PC-9 (cell line): ENCODE measurements at places on chromosomes 11 and 22.
A peak's percentile ranks its signal among the peaks of the same experiment; 100 is the strongest.

- H3K4me3 ChIP-seq, result no peak overlapping the region
- no peak overlapping the region for H3K27ac ChIP-seq
- H3K27me3 ChIP-seq, result no peaks in the 10 kb centered on the region
- no peaks in the 10 kb centered on the region for H3K36me3 ChIP-seq
- H3K4me1 ChIP-seq, result peaks cover 27% of the 10 kb centered on the region
These were observed 44.9 kb downstream of the CSTPP1 start for GRCh38 chr11:46981436-46981835.

GRCh38 chr11:518463-519202 lies 11.6 kb upstream of the RNH1 start:
- no peaks in the 10 kb centered on the region for H3K4me1 ChIP-seq
- H3K27me3 ChIP-seq, result no peaks in the 10 kb centered on the region
- peak overlapping the region; percentile 71 for H3K27ac ChIP-seq
- DNase-seq, result peak; percentile 88
- H3K36me3 ChIP-seq, result no peaks in the 10 kb centered on the region
- H3K4me3 ChIP-seq, result peak overlapping the region; percentile 32; the same call in 1 of the 2 replicates

DNA sequence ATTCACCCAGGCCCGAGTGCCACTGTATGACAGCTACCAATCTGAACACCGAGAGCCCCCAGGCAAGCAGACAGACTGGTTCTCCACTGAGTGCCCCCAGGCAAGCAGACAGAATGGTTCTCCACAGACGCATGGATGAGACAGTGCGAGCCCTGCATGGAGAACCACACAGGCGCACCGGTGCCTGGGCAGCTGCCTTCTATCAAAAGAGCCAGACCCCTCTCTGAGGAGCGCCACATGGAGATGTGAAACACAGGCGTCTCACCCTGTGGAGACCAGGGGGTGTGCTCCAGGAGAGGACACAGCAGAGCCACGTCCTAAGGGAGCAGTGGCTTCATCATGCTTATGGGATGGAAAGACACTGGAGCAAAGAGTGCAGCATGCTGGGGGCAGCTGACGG lies 94.5 kb upstream of the BID start:
- no peaks in the 10 kb centered on the region for H3K4me1 ChIP-seq
- H3K27ac ChIP-seq, result no peak overlapping the region
- H3K27me3 ChIP-seq, result no peaks in the 10 kb centered on the region
- no peaks in the 10 kb centered on the region for H3K36me3 ChIP-seq
- DNase-seq, result no peak
- no peak overlapping the region for H3K4me3 ChIP-seq

DNA sequence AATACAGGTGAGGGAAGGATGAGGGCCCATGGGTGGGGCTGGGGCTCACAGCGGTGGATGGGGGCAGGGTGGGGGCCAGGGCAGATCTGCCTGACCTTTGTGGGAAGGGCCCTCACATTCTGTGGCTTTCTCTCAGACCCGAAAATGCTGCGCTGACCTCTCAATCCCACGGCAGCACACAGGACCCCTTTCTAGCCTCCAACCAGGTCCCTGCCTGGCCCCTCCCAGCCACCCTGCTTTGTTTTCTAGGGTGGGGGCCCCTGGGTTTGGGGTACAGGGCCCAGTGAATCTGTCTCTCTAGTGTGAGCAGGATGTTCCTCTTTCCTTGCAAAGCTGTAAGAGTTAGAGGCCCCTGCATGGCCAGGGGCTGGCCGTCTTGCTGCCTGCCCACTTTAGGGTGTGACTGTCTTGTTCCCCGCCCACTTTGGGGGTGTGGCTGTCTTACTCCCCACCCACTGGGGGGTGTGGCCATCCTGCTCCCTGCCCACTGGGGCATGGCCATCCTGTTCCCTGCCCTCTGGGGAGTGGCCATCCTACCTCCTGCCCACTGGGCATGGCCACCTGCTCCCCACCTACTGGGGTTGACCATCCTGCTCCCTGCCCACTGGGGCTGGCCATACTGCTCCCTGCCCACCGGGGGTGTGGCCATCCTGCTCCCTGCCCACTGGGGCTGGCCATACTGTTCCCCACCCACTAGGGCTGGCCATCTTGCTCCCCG lies 11.5 kb downstream of the PARVG start:
- no peak overlapping the region for H3K27ac ChIP-seq
- H3K4me3 ChIP-seq, result no peak overlapping the region
- no peaks in the 10 kb centered on the region for H3K36me3 ChIP-seq
- H3K27me3 ChIP-seq, result peaks cover 48% of the 10 kb centered on the region
- peaks cover 26% of the 10 kb centered on the region for H3K4me1 ChIP-seq

DNA sequence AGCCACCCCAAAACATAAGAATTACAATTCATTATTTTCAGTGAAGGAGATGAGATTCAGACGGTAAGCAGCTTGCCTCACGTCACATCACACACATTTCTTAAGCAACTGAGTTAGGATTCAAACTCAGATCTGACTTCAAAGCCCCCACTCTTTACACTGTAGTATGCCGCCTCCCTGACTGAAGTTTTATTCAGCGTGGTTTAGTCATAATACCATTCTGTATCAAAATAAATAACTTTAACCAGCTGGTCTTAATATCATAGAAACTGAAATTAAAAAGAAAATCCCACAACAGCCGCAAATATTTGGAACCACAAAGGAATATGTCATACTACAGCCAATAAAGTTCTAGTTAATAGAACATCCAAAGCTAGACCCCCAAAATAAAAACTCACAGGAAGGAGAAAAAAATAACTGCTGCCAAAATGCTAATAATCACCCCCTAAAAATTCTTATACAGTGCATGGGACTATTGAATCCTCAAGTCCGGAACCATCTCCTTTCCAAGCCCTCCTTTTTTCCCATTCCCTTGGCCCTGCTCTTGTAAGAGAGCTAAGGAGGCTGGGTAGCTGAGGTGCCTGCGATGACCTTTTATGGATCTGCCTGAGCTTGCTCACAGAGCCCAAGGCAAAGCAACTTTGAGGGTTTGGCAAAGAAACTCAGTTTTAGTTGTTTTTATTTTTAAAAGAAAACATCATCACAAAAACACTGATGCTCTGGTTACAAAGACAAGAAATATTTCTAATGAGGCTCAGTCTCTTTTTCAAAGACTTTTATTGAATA lies 334.5 kb downstream of the TTC28 start:
- H3K4me3 ChIP-seq, result no peak overlapping the region
- H3K36me3 ChIP-seq, result no peaks in the 10 kb centered on the region
- no peaks in the 10 kb centered on the region for H3K4me1 ChIP-seq
- H3K27ac ChIP-seq, result no peak overlapping the region
- H3K27me3 ChIP-seq, result no peaks in the 10 kb centered on the region
- DNase-seq, result no peak

- H3K4me3 ChIP-seq, result no peak overlapping the region
- H3K27me3 ChIP-seq, result no peaks in the 10 kb centered on the region
- H3K27ac ChIP-seq, result no peak overlapping the region
- DNase-seq, result no peak
These were observed 70.2 kb downstream of the OR4C45 start for GRCh38 chr11:50102916-50103315.

DNA sequence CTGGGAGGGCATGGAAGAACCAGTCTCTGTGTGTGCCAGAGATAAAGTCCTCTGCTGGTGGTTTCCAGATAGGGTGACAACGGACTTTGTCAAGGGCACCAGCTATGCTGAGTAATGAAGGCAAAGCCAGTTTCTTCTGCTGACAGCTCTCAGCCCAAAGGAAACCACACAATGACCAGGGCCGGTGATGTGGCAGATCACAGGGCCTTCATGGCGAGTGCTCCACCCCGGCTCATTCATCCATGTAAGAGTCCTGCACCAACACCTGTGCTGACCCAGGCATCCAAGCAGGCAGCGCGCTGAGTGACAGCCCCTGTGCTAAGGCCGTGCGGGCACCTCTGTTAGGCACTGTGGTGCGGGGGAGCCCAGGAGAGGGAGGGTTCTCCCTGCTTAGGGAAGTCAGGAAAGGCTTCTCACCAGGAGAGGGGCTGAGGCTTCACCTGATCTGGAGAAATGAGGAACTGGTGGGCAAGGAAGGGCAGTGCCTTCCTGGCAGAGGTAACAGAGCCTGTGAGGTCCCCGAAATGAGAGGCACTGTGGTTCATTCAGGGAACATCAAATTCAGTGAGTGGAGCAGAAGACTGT lies 33.8 kb downstream of the TP53I11 start:
- no peak overlapping the region for H3K27ac ChIP-seq
- no peak for DNase-seq
- H3K4me1 ChIP-seq, result no peaks in the 10 kb centered on the region

DNA sequence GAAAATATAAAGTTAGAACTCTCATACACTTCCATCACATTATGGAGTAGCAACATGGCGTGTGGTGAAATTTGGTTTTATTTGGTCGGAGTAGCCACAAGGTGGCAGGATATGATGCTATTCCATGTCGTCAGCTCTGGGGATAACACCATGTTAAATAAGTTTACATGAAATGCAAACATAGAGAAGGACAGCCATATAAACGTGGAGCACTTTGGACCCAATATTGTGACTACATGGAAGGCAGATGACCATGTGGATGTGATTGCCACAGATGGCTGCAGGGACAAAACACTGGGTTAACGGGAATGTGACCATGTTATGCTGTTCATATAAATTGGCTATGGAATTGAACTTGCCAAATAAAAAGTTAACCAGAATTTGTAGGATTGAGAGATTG lies 21.0 kb downstream of the OR5M11 start:
- no peak overlapping the region for H3K27ac ChIP-seq
- DNase-seq, result no peak
- H3K36me3 ChIP-seq, result no peaks in the 10 kb centered on the region

- H3K27ac ChIP-seq, result peak overlapping the region; percentile 17; the same call in 1 of the 2 replicates
- H3K4me3 ChIP-seq, result peak overlapping the region; percentile 21; the same call in 1 of the 2 replicates
- H3K4me1 ChIP-seq, result peaks cover 48% of the 10 kb centered on the region
- no peaks in the 10 kb centered on the region for H3K27me3 ChIP-seq
- DNase-seq, result peak; percentile 81
These were observed 27.6 kb downstream of the RIBC2 start for GRCh38 chr22:45441138-45441537.

DNA sequence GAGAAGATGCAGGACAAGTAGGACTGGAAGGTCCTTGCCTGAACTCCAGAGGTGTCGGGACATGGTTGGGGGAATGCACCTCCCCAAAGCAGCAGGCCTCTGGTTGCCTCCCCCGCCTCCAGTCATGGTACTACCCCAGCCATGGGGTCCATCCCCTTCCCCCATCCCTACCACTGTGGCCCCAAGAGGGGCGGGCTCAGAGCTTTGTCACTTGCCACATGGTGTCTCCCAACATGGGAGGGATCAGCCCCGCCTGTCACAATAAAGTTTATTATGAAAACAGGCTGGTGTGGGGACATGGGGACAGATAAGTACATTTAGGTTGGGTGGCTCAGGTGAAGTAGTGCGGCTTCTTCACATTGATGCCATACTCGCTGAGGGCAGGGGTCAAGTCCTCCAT lies 1.4 kb downstream of the TAF10 start:
- no peak for DNase-seq
- H3K4me1 ChIP-seq, result peaks cover 25% of the 10 kb centered on the region
- H3K27me3 ChIP-seq, result no peaks in the 10 kb centered on the region
- no peak overlapping the region for H3K27ac ChIP-seq

- 0 out of 2 replicates have a peak overlapping the region, but pooled peaks have one; percentile 48 for H3K27ac ChIP-seq
- H3K36me3 ChIP-seq, result peaks cover 25% of the 10 kb centered on the region
- H3K4me3 ChIP-seq, result peak overlapping the region; percentile 91
- no peak for DNase-seq
- peaks cover 23% of the 10 kb centered on the region for H3K4me1 ChIP-seq
These were observed 8.5 kb downstream of the HMBS start for GRCh38 chr11:119092880-119093842.

- peaks cover 4% of the 10 kb centered on the region; the same call in 1 of the 2 replicates for H3K36me3 ChIP-seq
- H3K27me3 ChIP-seq, result no peaks in the 10 kb centered on the region
- H3K4me1 ChIP-seq, result peaks cover 22% of the 10 kb centered on the region
- DNase-seq, result no peak
- peak overlapping the region; percentile 70 for H3K4me3 ChIP-seq
These were observed 452 bp downstream of the MACROD1 start for GRCh38 chr11:64165481-64165841.

DNA sequence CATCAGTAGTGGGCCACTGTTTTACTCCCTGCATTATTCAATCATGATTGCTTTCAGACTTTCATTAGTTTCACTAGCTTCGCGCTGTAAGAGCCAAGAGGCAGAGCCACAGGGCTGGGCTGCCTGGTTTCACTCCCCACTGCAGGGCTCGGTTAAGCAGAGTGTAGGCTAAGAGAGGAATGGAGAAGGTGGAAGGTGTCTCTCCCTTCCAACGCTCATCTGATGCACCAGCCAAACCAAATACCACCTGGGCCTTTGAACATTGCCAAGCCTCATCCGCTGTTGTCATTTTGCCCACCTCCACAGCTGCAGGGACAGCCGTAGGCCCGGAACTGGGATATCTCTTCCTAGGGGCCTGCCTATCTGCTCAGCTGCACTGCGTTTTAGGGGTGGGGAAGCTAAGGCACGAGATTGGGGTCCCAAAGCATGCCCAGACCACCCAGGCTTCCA lies 480 bp upstream of the SMARCB1 start:
- no peaks in the 10 kb centered on the region for H3K36me3 ChIP-seq
- peak overlapping the region; percentile 68; the same call in 1 of the 2 replicates for H3K4me3 ChIP-seq

- H3K4me1 ChIP-seq, result no peaks in the 10 kb centered on the region
- no peak overlapping the region for H3K27ac ChIP-seq
- H3K4me3 ChIP-seq, result no peak overlapping the region
- no peak for DNase-seq
These were observed 387.6 kb upstream of the DDI1 start for GRCh38 chr11:103648670-103649400.

DNA sequence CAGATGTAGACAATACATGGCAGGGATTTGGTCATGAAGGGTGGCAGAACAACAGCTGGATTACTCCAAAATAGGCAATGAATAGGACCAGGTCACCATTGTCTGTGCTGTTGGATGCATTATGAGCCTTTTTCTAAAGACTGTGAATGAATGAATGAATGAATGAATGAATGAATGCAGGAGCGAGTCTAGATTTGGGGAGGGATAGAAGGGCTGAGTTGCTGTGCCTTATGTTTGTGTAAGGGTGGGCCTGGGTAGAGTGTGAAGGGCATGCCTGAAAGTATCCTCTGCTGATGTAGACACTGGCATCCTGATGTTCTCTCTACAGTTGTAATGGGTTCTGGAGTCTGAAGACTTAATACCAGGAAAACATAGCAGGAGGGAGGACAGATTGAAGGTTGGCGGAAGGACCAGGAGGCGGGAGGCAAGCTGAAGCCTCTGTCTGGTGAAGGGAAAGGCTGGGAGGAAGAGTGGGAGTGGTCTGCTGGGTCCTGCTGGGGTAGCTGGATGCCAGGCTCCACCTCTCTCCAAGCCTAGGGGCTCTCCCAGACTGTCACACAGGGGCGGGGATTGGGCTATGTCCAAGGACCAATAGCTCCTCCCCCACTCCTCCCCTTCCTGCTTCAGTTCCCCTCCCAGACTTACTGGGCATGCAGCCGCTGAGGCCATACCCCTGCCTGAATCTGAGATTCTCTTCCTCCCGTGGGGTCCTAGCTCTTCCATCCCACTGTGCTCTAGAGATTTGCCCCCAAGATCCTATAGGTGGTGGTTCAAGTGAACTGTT lies 4.8 kb downstream of the TRIM3 start:
- H3K27ac ChIP-seq, result no peak overlapping the region
- no peaks in the 10 kb centered on the region for H3K27me3 ChIP-seq
- no peak overlapping the region for H3K4me3 ChIP-seq
- H3K36me3 ChIP-seq, result no peaks in the 10 kb centered on the region
- no peaks in the 10 kb centered on the region for H3K4me1 ChIP-seq
